ENCODE measurements at places on chromosomes 2 and 18. TPM values are rescaled to one million over a fixed set of nuclear protein-coding genes. Genes with fewer than 3 reads are reported as not detected.

DNA sequence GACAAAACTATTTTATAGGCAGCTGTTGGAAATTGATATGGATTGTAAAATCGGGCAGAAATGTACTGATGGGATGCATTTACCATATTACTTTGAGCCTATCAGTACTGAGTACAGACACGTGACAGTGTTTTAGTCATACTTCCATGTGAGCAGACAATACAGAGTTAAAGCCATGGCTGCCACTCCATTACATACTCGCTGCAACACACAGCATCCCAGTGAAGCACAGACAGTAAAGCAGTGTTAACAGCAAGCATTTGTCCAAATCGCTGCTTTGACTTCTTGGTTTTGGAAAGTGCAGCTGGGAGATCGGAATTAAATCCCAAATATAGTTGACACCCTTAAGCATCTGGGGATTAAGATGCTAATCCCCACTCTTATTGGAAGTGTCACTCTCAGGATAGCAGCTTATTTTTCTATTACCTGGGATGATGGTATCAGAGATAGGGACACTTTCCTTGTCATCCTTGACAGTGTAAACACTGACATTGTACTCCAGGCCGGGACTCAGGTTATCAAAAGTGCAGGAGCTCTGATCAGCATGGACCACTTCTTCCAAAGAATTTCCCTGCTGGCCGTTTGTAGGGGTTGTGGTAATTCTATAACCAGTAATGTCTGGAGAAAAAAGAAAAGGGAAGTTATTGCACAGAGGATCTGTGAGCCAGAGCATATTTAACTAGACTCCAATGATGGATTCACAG is 41.6 kb downstream of the FN1 start:
- DNase-seq = no peak
- peaks cover 14% of the 10 kb centered on the region for H3K36me3 ChIP-seq
- no peaks in the 10 kb centered on the region for H3K27me3 ChIP-seq
- H3K27ac ChIP-seq = no peak overlapping the region

DNA sequence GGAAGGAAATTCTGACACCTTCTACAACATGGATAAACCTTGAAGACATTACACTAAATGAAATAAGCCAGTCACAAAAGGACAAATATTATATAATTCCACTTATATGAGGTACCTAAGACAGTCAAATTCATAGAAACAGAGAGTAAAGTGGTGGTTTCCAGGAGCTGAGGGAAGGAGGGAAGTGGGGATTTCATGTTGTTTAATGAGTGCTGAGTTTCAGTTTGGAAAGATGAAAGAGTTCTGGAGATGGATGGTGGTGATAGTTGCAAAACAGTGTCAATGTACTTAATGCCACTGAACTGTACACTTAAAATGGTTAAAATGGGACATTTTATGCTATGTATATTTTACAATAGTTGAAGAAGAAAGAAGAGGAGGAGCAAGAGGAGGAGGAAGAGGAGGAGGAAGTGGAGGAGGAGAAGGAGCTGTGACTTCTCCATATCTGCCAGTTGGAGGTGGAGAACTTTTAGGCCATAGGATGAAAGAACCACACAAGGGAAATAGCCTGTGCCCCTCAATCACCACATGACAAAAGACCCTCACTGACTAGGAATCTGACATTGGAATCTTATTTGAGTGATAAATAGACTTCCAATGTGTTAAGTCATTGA is 55.3 kb upstream of the LGALSL start:
- no peak for DNase-seq
- peaks cover 3% of the 10 kb centered on the region for H3K36me3 ChIP-seq
- H3K4me3 ChIP-seq = no peak overlapping the region
- H3K27ac ChIP-seq = no peak overlapping the region
- no peaks in the 10 kb centered on the region for H3K27me3 ChIP-seq

- no peak overlapping the region for H3K27ac ChIP-seq
- no peak overlapping the region for H3K4me3 ChIP-seq
- DNase-seq = peak; percentile 19
These were observed 100.9 kb downstream of the WDSUB1 start for GRCh38 chr2:159185401-159186130.

DNA sequence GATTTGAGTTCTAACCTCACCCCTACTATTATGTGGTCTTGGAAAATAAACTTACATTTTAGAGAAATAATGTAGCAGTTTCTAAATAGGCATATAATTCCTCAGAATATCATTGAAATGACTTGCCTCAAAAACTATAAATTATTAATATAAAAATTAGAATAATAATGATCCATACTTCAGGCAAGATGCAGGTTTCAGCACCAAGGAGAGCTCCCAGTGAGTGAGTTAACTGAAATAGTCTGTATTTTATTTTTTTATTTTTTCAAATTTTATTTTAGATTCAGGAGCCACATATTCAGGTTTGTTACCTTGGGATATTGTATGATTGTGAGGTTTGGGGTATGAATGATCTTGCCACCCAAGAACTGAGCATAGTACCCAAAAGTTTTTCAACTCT is 472.2 kb upstream of the DCC start:
- H3K27me3 ChIP-seq = no peaks in the 10 kb centered on the region
- H3K27ac ChIP-seq = no peak overlapping the region
- H3K4me3 ChIP-seq = no peak overlapping the region
- H3K36me3 ChIP-seq = no peaks in the 10 kb centered on the region

GRCh38 chr2:204923957-204924356 is 378.7 kb downstream of the PARD3B start:
- no peaks in the 10 kb centered on the region for H3K36me3 ChIP-seq
- H3K27me3 ChIP-seq = no peaks in the 10 kb centered on the region
- no peak overlapping the region for H3K4me3 ChIP-seq
- H3K4me1 ChIP-seq = no peaks in the 10 kb centered on the region
- DNase-seq = no peak

DNA sequence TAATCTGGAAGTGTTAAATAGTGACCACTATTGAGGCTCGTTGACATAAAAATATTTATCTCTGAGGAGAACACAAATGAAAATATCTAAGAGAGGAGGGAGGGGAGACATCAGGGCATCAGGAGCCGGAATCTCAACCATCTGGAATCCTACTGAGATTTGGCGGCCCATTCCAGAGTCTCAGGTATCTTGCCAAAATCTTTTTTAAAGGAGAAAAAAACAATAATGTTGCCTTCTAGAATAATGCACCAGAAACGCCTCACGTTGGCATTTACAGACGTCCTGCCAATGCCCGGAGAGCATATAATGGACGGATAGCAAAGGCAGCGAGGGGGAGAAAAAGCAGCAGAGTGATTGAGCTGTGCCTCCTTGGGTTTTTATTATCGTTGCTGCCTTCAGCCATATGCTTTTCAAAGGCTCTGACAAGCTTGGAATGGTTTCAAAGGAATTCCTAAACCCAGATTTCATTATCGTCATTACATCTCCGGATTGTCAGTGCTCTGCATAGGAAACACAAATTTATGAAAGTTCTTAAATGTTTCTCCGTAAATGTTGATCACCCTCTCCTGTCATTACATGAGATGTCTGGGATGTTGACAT is 30.9 kb upstream of the EGR4 start:
- no peak for DNase-seq
- H3K4me3 ChIP-seq = no peak overlapping the region
- no peak overlapping the region for H3K27ac ChIP-seq

DNA sequence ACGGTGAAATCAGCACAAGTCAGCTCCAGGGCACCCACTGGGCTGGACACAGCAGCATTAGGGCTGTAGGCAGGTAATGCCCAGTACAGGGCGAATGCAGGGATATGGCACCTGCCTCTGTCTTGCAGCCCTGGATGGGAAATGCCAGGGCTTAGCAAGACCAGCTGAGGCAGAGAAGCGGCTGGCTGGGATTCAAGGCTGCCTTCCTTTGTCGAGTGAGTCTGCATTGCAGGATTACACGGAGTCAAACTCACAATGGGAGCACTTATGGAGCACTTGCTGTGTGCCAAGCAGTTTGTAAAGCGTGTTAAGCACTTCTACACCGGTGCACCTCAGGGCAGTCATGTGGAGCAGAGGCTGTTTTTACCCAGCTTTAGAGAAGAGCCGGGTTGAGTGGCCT is 87.3 kb upstream of the HDAC4 start:
- H3K4me3 ChIP-seq = no peak overlapping the region
- no peaks in the 10 kb centered on the region for H3K36me3 ChIP-seq
- no peak overlapping the region for H3K27ac ChIP-seq
- H3K4me1 ChIP-seq = peaks cover under 1% of the 10 kb centered on the region

DNA sequence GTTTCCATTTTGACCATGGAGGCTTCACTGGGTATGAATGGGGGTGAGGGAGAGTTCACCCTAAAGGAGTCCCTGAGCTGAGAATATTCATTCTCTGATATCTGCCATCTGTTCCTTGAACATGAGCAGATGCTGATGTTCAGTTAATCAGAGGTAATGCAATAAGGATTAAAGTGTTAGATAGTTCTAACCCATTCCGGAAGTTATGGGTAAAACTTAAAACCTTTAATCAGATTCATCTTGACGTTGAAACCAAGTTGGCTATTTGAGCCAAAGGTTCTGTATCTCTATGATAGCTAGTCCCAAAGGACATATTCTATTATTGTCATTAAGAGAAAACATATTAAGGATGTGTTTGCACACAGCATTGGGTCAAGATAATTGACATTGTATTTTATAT is 268.9 kb downstream of the PLCL1 start:
- H3K27me3 ChIP-seq = no peaks in the 10 kb centered on the region
- H3K27ac ChIP-seq = no peak overlapping the region
- no peaks in the 10 kb centered on the region for H3K4me1 ChIP-seq
- H3K4me3 ChIP-seq = no peak overlapping the region
- no peak for DNase-seq

DNA sequence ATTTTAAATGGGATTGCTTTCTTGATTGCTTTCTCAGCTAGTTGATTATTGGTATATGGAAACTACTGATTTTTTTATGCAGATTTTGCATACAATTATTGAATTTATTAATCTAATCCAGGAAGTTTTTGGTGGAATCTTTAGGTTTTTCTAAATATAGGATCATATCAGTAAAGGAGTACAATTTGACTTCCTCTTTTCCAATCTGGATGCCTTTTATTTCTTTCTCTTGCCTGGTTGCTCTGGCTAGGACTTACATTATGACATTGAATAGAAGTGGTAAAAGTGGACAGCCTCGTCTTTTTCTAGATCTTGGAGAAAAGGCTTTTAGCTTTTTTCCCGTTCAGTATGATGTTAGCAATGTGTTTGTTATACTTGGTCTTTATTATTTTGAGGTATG is 51.3 kb downstream of the OTX1 start:
- H3K27ac ChIP-seq = no peak overlapping the region
- H3K4me3 ChIP-seq = no peak overlapping the region
- no peaks in the 10 kb centered on the region for H3K27me3 ChIP-seq
- no peaks in the 10 kb centered on the region for H3K4me1 ChIP-seq
- no peaks in the 10 kb centered on the region for H3K36me3 ChIP-seq

DNA sequence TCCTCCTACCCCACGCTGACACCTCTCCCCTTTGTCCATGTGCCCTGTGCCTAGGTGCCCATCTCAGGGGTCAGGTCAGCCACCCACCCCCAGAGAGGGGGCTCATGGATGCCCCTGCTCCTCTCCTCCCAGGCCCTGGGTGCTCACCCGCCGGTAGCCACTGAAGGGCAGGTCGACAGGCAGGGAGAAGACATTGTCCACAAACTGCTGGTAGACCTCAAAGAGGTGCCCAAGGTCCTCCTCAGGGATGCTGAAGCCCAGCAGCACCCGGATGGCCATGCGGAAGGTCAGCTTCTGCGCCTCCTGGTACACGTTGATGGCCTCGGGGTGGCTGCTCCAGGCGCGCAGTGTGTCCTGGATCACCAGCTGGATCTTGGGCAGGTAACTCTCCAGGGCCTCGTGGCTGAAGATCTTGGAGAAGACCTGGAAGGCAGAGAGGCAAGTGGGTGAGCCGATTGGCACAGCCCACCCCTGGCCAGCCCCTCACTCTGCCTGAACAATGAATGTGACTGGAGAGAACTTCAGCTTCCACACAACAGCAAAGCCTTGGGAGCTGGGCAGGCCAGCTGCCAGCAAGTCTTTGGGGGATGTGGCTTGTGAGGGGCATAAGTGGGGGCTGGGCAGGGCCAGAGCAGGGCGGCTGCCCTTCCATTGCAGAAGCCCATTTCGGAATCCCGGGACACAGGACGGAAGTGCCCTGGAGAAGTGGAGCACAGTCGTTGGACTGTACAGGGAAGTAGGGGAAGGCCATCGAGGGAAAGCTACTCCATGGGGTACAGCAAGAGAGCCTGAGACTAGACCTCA is 12.5 kb downstream of the CYP26B1 start:
- DNase-seq = no peak
- no peak overlapping the region for H3K4me3 ChIP-seq
- peaks cover 5% of the 10 kb centered on the region for H3K36me3 ChIP-seq
- peaks cover 12% of the 10 kb centered on the region for H3K27me3 ChIP-seq
- no peaks in the 10 kb centered on the region for H3K4me1 ChIP-seq
- H3K27ac ChIP-seq = no peak overlapping the region

DNA sequence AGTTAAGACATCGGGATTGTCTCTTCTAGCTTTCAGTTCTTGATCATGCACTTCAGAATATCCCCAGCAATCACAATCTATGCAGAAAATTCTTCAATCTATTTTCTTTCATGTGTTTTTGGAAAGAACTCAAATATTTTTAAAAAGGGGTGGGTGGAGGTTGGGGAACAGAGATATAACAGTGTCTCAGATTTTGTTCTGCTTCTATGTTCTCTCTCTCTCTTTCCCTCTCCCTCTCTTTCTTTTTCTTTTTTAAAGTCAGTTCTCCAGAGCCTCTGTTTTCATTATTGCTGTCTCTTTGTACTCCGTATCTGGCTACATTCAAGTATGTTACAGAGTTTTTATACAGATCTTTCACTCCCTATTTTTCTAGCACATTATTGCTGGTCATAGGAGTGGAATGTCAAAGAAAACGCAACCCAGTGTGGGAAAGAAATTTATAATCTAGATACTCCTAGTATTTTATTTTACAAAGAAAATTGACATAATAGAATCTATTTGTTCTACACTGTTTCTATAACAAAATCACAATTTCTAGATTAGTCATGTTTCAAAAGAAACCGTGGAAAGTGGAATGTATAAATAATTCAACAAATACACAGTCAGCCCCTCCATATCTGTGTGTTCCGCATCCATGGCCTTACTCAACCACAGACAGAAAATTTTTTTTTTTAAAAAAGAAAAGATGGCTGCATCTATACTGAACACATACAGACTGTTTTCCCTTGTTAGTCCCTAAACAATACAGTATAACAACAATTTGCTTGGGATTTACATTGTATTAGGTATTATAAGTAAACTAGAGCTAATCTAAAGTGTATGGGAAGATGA is 11.2 kb upstream of the NEMP2 start:
- DNase-seq = no peak
- H3K27ac ChIP-seq = no peak overlapping the region
- H3K4me1 ChIP-seq = no peaks in the 10 kb centered on the region
- H3K27me3 ChIP-seq = no peaks in the 10 kb centered on the region
- no peaks in the 10 kb centered on the region for H3K36me3 ChIP-seq
- H3K4me3 ChIP-seq = no peak overlapping the region

GRCh38 chr2:45001869-45002385 is 7.3 kb downstream of the SIX2 start:
- H3K27me3 ChIP-seq = peaks cover 75% of the 10 kb centered on the region
- peak overlapping the region; percentile 43 for H3K4me3 ChIP-seq
- no peaks in the 10 kb centered on the region for H3K36me3 ChIP-seq
- DNase-seq = peak; percentile 17

- no peak for DNase-seq
- no peak overlapping the region for H3K27ac ChIP-seq
- H3K4me3 ChIP-seq = no peak overlapping the region
- no peaks in the 10 kb centered on the region for H3K27me3 ChIP-seq
- H3K4me1 ChIP-seq = no peaks in the 10 kb centered on the region
These were observed 24.0 kb downstream of the ZNF385B start for GRCh38 chr2:179837408-179837807.

GRCh38 chr2:226799211-226799975 is at the start of gene IRS1:
Gene IRS1, minus strand, starts transcription at chr2:226799820. Its CDS starts 1,082 bp downstream, at chr2:226798738.
- DNase-seq = peak; percentile 69
- peak within 1 kb of the TSS; percentile 83 for H3K27ac ChIP-seq
- no peaks in the 10 kb centered on the region for H3K27me3 ChIP-seq
- peaks cover 70% of the 10 kb centered on the region for H3K36me3 ChIP-seq
- peaks cover 58% of the 10 kb centered on the region for H3K4me1 ChIP-seq

The DTNA gene
- 10.9 TPM for total RNA-seq

The ANKRD30B gene
- not detected for total RNA-seq

The SGPP2 gene
- 48.8 TPM for total RNA-seq

The BCL11A gene
- 8.1 TPM for total RNA-seq
